Activated CD8-positive, alpha-beta memory T cell treated with anti-CD3 and anti-CD28 coated beads for 1 hour (primary cell): ENCODE measurements at places on chromosomes 5 and 9.

- DNase-seq = no peak
These were observed 127.6 kb downstream of the MVB12B start for GRCh38 chr9:126454215-126454614.

GRCh38 chr5:41213340-41213739, at the start of gene C6:
Gene C6, minus strand, starts transcription at chr5:41213532. Its CDS starts 10,302 bp downstream, at chr5:41203230.
- DNase-seq = no peak

GRCh38 chr9:22286661-22287060, 160.0 kb upstream of the DMRTA1 start:
- DNase-seq = no peak

- DNase-seq = no peak
These were observed 11.3 kb downstream of the IL7R start for GRCh38 chr5:35867998-35868397.

GRCh38 chr9:34710023-34710422, at the start of gene CCL21:
Gene CCL21, minus strand, starts transcription at chr9:34710136. Its CDS starts 70 bp downstream, at chr9:34710066.
- no peak for DNase-seq

DNA sequence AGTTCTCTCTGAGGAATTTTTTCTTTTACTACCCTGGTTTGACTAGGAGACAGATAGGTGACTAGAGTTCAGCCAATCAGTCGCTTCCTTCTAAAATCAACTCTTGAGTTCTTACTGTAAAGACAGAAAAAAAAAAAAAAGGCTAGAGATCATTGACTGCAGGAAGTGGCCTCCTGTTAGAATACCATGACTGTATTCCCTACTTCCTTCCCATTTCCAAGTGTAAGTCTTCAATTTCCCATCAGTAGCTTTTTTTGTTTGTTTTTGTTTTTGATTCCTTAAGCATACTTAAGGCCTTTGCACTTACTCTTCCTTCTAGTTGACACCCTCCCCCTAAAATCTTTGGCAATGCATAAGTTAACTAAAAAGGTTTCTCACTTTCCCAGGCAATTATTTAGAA, 154.3 kb downstream of the HMHB1 start:
- DNase-seq = no peak

DNA sequence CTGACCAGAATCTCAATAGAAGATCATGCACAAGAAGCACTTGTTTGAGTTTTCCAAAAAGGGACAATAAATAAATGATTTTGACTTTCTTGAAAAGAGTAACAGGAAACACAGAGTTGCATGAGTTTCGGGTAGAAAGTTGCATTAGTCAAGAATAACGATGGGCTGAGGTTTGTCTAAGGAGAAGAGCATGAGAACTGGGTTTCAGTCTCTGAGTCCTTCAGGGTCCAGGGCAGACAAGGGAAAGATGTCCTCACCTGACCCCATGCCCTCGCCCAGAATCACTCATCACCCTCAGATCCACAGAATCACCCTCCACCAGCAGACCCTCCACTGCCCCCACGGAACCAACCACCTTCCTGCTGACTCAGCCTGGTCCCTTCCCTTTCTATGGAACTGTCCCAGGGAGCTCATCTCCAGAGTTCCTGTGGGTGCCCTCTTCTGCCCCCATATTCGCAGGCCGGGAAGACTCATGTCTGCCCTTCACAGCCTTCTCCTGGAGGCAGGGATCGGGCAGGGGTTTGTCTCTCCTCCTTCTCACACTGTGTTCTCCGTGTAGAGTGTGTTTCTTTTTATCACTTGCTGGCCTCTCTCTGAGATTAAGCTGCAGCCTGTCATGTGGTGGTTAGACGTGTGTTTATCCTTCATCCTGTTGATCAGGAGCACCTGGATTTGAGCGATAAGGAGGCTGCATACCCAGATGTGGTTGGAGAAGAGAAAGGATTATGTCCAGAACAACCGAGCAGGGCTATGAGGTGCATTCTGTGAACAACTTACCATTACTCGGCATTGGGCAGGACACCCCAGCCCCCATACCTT, 442.6 kb downstream of the MAT2B start:
- DNase-seq = no peak

DNA sequence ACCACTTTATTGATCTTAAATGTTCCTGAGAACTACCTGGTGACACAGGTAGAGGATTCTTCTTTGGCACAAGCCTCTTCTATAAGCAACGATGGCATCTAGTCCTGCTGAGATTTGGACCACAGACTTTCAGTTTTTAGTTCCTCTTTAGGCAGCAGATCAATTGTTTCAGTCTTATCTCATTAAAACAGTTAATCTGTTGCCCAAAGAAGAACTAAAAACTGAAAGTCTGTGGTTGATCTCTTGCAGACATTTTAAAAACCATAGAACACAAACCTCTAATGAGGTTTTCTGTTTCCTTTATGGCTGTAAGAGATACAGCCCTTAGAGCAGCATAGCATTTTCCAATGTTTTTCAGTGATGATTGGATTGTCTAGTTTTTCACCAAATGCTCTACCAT, 480.9 kb downstream of the MTRR start:
- DNase-seq = no peak

DNA sequence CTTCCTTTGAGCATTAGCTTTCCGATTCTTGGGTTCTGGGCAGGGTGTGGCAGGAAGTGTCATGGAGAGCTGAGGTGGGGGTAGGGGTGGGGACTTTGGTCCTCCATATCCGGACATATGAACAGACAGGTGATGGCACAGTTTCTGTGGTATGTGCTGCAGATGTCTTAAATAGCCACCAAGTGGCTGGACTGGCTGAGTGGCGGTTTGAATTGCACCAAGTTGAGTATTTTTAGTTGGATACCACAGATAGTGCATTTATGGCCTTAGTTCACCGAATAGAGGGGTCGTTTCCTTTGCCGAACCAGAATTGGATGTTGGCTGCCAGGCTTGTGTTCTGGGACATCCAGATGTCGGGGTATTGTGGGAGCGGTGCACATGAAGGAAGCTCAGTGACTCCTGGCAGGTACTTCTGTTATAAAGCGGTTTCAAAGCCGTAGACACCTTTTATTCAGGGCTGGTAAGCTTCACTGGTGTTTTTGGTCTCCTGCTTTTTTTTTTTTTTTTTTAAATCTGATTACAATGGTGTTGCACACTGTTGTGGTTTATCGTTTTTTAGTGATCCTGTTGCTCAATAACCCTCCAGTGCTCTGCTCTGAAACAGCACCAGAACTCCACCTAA, 15.1 kb upstream of the TNFAIP8 start:
- no peak for DNase-seq

DNA sequence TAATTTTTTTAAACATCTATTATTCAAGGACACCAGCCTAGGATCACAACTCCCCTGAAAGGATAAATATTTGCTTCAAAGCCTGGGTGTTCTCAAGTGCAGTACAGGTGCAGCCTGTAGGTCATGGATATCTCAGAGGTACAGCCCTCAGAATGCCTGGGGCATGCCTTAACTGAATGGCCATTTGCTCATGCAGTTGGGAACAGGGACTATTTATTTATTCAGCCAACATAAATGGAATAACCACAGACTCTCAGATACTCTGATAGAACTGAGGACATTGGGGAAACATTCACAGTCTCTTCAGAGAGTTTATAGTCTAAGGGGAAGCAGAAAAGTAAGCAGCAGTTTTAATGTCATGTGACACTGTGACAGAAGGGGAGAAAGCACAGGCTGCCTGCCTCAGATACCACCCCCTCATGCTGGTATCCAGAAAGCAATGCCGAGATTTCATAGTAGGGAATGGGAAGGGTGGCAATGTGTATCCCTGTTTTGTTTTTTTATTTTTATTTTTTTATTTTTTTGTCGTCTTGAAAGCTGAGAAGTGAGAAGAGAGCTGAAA, 112.6 kb downstream of the MACIR start:
- DNase-seq = no peak

DNA sequence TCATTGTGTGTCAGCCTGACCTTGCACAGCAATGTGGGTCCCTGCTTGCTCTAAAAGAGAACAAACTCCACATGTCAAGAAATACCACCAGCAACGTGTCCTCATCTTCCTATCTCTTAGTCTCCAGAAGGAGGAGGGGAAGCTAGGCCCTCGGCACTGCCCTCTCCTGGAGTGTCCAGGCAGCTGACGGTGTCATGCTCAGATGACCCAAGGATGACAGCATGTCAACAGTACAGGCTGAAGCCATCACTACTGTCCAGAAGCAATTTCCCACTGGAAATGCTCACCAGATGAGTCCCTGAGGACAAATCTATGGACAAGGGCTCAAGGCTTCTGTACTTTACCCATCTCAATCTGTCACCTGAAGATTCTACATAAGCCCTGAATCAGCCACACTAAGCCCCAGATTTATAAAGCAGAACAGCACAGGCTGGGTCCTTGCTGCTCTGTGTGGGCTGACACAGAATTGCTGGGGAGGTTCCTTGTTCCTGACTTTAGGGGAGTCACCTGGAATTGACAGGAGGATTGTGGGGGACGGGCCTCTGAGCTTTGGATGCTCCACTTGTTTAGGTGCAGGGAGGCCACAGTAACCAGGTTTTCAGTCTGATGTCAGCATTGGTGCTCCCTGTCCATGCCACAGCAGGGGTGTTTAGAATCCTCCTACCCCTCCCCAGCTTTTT, 210.2 kb downstream of the DAB2IP start:
- DNase-seq = no peak

GRCh38 chr5:31811210-31811609, 172.3 kb downstream of the PDZD2 start:
- no peak for DNase-seq

DNA sequence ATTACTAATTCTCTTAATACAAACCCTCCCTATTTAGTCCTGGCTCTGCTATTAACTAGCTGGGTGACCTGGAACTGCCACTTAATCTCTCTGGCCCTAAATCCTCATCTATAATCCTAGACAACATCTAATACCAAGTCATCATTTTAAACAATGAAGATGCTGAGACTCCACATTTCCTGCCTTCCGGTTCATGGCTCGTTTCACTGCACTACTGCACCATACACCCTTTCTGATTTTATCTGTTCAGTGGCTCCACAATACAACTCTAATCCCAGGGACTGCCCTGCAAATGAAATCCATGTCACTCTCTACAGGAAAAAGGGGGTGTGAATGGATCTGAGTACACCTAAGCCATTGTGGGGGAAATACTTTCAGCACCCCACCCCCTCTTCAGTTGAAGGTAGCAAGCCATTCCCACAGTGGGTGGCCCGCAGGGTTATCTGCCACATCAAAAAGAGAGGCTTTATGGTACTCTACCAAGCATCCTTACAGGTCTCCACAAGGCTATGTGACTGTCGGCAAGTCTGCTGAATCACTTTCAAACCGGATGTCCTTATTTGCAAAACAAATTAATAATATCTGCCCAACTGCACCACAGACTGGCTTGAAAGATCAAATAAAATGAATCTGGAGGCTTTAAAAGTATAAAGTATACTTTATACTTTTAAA, 89.5 kb downstream of the EPB41L4A start:
- DNase-seq = no peak

- DNase-seq = no peak
These were observed 46.4 kb upstream of the ABCA1 start for GRCh38 chr9:104974053-104974962.

- DNase-seq = no peak
These were observed 78.4 kb upstream of the FSTL4 start for GRCh38 chr5:133690746-133691145.

DNA sequence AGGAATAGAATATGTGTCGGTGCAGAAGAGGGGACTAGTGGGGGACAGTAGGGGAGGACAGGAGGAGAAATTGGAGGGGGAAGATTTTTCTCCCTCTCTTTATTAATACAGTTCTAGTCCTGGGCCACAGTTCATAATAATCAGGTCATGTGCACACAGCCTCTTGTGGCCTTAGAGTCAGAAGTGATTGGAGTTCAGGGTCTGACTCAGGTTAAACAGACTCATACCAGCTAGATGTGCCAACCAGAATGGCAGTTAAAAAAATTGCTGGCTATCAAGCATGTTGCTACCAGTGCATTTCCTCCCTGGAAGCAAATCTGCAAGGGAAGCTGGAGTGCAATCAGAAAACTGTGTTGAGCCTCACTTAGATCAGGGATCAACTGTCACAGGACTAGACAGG, 132.7 kb upstream of the MAP1B start:
- DNase-seq = no peak

DNA sequence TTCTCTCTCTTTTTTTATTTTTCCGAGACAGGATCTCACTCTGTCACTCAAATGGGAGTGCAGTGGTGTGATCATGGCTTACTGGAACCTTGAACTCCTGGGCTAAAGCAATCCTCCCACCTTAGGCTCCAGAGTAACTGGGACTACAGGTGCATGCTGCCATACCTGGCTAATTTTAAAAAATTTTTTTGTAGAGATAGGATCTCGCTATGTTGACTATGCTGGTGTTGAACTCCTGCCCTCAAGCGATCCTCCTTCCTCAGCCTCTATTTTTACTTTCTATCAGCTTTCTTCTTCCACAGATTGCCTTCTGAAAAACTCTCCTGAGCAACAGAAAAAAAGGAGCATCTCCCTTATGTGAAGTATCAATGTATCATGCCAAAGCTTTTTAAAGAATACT, 14.1 kb upstream of the ERBIN start:
- no peak for DNase-seq

- no peak for DNase-seq
These were observed 53.1 kb downstream of the RETREG1 start for GRCh38 chr5:16563686-16564085.

- DNase-seq = no peak
These were observed 566 bp downstream of the RPP25L start for GRCh38 chr9:34611251-34611810.

GRCh38 chr5:98656796-98657195, 116.7 kb upstream of the RGMB start:
- DNase-seq = no peak

DNA sequence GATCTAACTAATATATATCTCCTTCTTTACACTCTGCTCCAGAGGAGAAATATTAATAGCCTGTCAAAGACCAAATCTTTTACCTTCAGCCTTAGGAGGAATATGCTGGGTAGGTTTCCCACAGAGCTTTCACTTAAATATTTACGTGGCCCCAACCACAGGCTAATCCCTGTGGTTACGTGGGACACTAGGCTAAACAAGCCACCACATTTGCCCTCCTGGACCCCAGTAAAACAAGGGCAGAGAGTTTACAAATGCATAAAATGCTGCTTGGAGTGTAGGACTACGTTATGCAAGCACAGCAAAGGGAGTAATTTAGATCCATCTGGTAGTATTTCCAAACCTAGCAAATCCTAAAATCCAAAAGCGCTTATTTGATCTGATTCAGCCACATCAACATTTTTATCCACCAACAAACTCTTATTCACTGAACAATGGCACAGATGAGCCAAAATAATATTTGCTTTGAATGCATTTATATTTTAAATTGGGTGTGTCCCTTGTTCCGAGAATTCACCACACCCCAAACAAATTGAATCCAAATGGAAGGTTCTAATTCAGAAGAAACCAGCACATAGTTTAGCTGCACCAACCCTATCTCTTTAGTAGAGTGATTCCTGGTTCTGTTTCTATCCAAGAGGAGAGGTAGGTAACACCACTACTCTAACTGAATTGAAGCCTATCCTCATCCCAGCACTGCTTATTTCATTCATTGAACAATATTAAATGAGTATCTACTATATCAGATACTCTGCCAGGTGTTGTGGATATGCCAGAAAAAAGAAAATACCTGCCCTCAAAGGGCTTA, 179.0 kb downstream of the TSSK1B start:
- no peak for DNase-seq

DNA sequence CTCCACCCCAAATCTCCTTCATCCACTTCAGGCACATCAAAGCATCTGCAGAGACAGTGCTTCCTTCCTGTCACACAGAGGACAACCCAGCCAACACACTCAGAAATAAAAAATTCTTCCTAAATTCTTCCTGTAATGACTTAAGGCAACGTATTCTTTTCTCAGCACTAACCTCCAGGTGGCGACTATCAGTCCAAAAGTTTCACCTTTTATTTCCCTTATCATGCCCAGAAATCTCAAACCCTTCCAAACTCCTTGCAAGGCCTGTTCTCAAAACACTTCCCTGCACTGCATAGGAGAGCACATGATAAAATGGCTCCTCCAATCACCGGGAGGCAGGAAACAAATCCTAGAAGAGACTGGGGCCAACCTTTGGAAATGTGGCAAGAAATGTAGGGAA, 35.1 kb downstream of the SLIT3 start:
- DNase-seq = no peak
